ENCODE measurements at places on chromosomes 1 and 21. TPM values are rescaled to one million over a fixed set of nuclear protein-coding genes. Genes with fewer than 3 reads are reported as not detected.
A peak's percentile ranks its signal among the peaks of the same experiment; 100 is the strongest.

The SPRR2E gene
- not detected for total RNA-seq

The PLXNA2 gene
- 8.7 TPM for total RNA-seq

The EXOSC10 gene
- 72.4 TPM for total RNA-seq

The DMBX1 gene
- total RNA-seq = not detected

The RGS8 gene
- not detected for total RNA-seq

The C1QC gene
- not detected for total RNA-seq

The ATAD3C gene
- not detected for total RNA-seq

The POGZ gene
- 34.0 TPM for total RNA-seq

The TMEM39B gene
- 5.8 TPM for total RNA-seq

The KRTAP19-3 gene
- not detected for total RNA-seq

The CYYR1 gene
- 22.3 TPM for total RNA-seq

The LMX1A gene
- total RNA-seq = not detected

DNA sequence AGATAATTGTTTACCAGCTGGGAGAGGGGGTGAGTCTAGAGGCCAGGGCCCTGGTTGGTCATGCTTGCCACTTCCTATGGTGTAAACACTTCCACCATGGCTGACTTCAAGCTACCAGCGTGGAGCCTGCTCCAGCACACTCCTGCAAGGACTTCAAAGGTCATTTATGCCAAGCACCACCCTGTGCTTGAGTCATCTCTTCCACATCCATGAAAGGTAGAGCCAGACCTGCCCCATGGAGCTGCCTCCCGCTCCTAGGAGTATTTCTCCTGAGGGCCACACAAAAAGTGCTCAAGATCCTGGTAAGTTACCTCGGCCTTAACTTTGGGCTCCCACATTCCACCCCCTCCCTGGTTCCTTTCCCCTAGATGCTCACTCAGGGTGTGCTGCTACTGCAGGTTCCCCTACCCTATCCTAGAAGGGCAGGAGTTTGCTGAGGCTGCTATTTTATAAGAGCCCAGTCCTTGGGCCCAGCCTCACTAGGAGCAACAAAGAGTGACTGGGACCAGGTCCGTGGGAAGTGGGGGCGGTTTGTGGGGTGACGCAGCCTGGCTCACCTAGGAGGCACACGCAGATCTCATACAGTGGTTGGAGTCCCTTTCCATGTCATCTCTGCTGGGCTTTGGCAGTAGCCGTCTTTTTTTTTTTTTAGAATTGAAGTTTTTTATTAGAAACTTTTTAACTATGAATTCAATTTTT, 2.4 kb downstream of the RAB7B start:
- no peak for DNase-seq

DNA sequence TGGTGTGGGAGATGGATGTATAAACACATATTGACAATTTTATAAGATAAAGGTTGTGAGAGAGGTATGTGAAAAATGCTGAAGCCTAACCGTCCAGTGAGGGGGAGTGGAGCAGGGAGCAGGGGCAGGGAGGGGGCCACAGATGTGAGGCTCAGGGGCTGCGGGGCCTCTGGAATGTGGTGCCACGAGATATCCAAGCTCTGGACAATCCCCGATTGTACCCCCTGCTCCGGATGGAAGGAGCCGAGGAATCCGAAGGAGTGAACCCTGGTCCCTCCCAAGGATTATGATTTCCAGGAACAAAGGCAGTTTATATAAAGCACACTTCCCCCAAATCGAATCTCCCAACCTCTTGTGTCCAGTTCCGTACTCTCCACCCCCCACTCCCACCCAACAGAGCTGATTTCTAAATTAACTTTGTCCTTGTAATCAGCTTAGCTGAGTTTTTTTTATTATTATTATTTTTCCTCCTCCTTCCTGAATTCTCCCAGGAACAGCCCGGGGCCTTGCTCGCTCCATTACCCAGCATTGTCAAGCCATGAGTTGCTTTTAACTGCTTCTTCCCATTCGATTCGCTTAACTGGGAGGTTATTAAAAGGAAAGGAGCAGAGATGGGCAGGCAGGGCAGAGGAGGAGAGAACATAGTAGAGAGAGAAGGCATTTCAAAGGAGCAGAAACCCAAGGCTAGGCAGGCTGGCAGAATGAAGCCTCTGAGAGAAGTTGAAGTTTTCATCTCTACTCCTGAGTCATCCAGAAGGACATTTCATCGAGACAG, 9.4 kb downstream of the KIRREL1 start:
- peak; percentile 69 for DNase-seq

GRCh38 chr21:30447056-30447455, 7.0 kb downstream of the KRTAP15-1 start:
- no peak for DNase-seq

DNA sequence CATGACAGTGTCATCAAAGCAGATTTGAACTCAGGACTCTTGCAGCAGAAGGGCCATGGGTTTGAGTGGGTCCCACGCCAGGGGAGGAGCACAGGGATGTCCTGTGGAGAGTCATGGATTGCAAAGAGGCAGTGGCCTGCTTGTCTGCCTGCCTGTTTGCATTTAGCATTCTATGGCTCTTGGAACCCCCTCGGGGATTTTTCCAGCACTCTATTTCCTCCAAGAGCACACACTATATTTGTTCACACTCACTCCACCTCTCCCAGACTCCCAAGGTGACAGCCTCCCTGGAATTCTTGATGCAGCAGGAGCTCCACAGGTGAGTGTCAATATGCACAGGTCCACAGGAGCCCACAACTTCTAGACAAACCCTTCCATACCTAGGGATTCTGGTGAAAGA, 73.1 kb upstream of the LRRN2 start:
- DNase-seq = no peak

DNA sequence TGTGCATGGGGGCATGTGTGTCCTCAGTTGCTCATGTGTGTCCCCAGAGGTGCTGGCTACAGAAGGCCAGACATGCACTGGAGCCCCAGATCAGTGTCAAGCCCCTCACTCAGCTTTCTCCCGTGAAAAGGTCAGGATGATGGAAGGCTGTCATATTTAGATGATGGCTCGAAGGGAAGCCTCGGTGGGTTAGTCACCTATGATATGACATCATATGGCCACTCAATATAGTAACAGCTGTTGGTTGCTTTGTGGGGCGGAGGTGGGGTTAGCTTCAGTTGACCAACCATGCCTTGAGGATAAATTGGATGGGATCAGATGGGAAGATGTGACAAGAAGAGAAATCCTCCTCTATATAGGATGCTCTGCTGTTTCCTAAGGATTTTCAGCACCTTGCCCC, 43.5 kb upstream of the ATF3 start:
- no peak for DNase-seq

DNA sequence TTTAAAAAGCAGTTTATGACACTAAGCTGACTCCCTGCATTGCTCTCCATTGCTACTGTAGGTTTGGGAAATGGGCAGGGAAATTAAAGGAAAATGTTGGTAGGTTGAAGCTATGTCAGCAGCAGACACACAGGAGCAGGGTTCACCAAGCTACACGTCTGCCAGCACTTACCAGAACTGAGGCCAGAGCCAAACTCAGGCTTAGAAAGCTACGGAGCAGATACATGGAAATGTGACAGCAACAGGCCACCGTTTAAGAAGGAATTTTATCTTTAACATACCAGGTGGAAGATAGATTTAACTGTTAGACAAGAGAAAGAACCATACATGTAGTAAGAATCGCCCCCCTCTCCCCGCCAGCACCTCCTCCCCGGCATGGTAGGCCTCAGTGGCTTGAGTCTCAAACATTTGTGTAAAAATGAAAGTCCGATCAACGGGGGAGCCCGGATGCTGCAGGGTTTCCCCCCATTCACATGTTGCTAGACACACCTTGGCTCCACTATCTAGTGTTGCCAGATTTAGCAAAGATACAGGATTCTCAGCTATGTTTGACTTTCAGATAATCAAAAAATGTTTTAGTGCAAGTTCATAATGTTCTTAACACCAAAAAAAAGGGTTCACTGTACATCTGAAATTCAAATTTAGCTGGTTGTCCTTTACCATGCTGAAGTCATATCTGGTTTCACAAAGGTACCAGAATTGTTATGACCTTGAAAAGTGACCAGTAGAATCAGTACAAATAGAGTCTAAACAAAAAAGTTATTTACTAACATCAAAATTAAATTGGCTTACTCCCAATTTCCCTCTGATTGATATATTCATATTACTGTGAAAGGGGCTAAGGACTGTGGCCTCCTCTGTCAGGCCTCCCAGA, 6.7 kb downstream of the OR2T11 start:
- DNase-seq = no peak

DNA sequence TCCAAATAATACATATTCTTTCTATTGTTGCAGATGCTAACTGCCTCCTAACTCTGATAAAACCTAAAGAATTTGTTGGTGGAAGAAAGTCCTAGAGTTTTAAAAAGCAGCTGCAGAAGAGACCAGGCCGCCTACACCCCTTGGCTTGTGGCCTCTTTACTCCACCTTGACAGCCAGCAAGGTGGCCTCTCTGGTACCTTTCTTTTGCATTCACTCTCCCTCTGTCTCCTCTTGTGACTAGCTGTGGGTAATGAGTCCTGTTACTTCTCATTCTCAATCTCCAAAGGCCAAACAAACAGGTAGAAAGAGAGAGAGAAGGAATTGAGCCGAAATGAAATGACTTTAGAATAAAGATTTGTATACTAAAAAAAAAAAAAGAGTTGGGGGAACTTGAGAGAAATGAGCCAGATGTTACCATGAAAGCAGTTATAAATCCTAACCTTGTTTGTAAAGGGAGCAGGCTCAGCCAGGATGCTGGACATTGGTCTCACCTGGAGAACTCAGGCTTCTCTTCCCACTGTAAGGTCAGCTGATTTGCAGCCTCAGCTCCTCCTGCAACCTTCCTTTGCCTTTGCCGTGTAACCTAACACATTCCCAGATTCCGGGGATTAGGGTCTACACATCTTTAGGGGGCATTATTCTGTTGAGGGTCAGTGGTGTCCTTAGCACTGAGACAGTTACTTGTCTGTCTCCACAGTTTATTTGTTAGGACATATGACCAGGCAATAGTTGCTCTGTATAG, 164.1 kb upstream of the IRF2BP2 start:
- peak; percentile 13 for DNase-seq

DNA sequence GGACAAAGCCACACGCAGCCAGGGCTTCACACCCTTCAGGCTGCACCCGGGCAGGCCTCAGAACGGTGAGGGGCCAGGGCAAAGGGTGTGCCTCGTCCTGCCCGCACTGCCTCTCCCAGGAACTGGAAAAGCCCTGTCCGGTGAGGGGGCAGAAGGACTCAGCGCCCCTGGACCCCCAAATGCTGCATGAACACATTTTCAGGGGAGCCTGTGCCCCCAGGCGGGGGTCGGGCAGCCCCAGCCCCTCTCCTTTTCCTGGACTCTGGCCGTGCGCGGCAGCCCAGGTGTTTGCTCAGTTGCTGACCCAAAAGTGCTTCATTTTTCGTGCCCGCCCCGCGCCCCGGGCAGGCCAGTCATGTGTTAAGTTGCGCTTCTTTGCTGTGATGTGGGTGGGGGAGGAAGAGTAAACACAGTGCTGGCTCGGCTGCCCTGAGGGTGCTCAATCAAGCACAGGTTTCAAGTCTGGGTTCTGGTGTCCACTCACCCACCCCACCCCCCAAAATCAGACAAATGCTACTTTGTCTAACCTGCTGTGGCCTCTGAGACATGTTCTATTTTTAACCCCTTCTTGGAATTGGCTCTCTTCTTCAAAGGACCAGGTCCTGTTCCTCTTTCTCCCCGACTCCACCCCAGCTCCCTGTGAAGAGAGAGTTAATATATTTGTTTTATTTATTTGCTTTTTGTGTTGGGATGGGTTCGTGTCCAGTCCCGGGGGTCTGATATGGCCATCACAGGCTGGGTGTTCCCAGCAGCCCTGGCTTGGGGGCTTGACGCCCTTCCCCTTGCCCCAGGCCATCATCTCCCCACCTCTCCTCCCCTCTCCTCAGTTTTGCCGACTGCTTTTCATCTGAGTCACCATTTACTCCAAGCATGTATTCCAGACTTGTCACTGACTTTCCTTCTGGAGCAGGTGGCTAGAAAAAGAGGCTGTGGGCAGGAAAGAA, 8.1 kb downstream of the PSRC1 start:
- DNase-seq = peak; percentile 49

- DNase-seq = no peak
Observed at GRCh38 chr1:87714278-87714677, 385.6 kb downstream of the LMO4 start.

DNA sequence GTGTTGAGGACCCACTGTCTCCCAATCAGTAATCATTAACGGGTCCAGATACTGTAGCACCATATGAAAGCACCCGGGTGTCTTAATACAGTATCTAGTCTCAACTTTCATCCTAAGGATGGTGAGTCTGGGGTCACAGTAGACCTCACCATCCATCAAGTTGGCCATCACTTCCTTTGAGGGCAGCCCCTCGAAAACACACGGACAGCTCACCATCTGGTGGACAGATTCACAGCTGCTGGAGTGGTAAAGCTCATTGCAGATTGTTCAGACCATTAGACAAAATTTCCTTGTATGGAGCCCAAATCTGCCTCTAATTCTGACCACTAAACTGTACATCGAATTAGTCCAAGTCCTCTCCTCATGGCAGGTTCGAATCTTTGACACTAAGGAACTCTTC, 123.1 kb downstream of the PGBD5 start:
- no peak for DNase-seq

GRCh38 chr1:230588323-230588746, 53.9 kb upstream of the COG2 start:
- no peak for DNase-seq

DNA sequence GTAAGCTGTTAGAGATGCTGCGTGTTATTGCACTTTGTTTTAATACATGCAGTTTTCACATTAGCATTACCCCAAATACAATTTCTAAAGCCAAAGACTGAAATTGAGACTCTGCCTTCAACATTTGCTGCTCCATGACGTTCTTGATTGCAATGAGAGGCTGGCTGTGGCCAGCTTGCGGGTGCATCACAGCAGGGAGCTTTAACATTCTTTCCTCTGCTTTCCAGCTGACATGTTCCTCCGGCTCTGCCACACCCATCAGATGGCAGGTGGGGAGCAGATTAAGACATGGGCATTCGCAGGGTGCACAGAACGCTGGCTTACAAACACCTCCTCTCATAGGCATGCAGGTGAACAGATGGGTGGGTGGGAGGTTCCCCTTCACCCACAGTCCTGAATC, 314.1 kb downstream of the DISC1 start:
- DNase-seq = no peak

GRCh38 chr1:8966606-8967005, 20.9 kb downstream of the CA6 start:
- DNase-seq = no peak

GRCh38 chr1:23425193-23425494, 596 bp upstream of the TCEA3 start:
- no peak for DNase-seq

- DNase-seq = peak; percentile 74
Observed at GRCh38 chr1:85321237-85321964, 45.0 kb upstream of the BCL10 start.

Measured in SJSA1 (cell line).